ENCODE measurements at places on chromosomes 11 and 22.

- peak; percentile 30 for DNase-seq
Observed at GRCh38 chr22:34993548-34993947, 72.4 kb upstream of the ISX start.

DNA sequence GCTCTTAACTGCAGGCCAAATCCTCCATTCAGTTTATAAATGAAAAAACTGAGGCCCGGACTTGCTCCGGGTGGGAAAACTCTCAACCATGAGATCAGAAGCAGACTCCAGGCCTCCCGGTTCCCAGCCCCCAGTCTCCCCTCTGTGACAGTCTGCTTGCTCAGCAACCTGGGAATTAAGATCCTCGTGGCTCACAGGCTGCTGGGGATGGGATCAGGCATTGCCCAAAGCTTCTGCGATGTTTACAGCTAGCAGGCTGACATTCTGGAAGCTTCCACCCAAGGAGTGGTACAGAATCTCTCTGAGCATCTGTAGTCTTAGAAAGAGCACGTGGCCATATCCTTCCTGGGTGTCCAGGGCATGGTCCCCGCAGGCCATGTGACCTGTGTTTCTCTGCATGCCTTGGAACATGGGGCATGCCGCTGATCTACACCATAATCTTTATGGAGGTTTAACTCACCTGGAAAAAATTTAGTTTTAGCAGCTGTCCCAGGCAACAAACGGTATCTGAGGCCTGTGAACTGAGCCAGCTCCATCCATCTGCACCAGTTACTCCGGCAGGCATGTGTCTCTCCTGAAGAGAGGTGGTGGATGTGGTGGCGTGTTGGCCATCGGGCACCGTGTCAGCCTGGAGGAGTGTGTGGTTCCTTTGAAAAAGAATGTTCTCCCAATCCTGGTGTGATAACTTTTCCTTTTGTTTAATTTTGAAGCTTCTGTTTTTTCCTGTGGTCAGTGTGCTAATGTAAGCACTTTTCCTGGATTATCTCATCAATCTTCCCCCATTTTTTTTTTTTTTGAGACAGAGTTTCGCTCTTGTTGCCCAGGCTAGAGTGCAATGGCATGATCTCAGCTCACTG, 7.9 kb downstream of the FBLN1 start:
- no peak for DNase-seq

DNA sequence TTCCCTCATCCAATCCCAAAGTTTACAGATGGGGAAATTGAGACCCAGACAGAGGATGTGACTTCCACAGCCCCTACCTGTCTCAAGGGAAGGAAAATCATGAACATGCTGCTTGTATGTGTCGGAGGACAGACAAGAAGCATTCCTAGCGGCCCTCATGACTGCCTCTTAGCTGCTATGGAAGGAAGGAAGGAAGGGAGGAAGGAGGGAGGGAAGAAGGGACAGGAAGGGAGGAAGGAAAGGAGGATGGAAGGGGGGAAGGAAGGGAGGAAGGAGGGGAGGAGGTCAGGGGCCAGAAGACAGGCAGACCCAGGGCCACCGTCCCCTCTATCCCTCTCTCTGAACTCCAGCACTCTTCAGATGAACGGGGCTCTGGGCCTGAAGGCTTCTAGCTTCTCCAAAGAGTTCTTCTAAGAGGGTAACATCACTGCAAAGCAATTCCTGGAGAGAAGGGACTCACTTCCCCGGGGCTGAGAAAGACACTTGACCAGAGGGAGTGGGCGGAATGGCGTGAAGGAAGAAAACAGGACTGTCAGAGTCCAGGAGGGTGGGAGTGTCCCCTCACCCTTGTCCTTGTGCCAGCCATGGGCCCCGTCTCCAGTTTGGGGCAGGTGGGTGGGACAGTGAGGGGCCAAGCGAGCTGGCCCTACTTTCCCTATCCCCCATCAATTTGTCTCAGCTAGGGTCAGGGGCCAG, 149.4 kb downstream of the FEZ1 start:
- DNase-seq: no peak

DNA sequence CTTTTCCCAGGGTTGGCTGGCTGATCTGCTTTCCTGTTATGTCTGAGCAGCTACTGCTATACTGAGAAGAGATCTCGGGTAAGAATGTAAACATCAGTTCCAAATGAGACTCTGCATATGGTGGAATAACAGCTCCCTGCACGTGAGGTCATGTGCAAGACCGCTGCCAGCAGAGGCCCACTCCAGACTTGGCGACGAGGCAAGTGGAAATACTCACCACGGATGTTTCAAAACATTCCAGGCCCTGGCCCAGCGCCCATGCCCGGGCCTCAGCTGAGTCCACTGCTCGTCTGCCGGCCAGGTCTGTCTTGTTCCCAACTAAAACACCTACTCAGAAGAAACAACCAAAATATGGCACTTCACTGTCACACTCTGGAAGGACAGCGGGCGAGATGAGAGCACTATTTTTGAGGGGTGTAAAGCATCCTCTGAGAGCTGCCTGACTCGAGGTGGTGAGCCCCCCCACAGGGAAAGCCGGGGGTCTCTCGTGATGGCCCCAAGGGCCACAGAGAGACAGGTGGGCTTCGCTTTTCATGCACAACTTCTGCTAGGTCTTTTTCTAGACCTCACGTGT, 13.1 kb downstream of the IFT27 start:
- DNase-seq: no peak

- DNase-seq: no peak
Observed at GRCh38 chr11:71316701-71317100, 64.3 kb upstream of the SHANK2 start.

DNA sequence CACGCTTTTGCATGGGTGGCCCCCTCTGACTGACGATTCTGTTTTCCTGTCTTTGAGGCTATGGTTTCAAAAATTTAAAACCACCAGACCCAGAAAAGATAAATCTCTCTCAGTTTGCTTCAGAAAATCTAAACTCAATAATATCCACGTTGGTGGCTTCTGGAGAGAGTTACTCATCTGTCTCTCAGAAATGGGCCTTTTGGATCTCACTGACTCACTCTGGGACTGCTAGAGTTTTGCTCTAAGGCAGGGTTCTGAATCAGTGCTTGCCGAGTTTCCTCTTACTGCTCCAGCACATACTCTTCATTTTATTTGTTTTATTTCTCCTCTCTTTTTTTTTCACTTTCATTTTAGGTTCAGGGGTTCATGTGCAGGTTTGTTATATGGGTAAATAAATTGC, 305.7 kb downstream of the BLID start:
- DNase-seq: no peak
